Nasal cavity respiratory epithelium epithelial cell of viscerocranial mucosa (primary cell): ENCODE measurements at places on chromosomes 7 and 10. TPM values are rescaled to one million over a fixed set of nuclear protein-coding genes. Genes with fewer than 3 reads are reported as not detected.

Gene LBX1
- total RNA-seq = not detected in 2 replicates

Gene RTKN2
- total RNA-seq = under 0.01 and 1.7 TPM in 2 replicates

Gene PNLIPRP2
- total RNA-seq = not detected in 2 replicates

Gene MMP21
- not detected in 2 replicates for total RNA-seq

Gene MEOX2
- not detected in 2 replicates for total RNA-seq

Gene HOXA11
- not detected in 2 replicates for total RNA-seq

Gene C10orf53
- not detected in 2 replicates for total RNA-seq

Gene ADAP1
- 9.9 and 43.6 TPM in 2 replicates for total RNA-seq

Gene IFIT1
- total RNA-seq = 3.4 and 7.2 TPM in 2 replicates

Gene GTF2IRD1
- total RNA-seq = 22.2 and 35.3 TPM in 2 replicates

Gene PMPCB
- total RNA-seq = 34.9 and 42.9 TPM in 2 replicates

Gene ELMO1
- 0.14 TPM in 1 of 2 replicates, not detected in the other for total RNA-seq
